NCI-H345 (cell line): ENCODE measurements at places on chromosomes 7 and 10.

- DNase-seq = no peak
Observed at GRCh38 chr10:30873411-30873810, 158.3 kb downstream of the ZNF438 start.

DNA sequence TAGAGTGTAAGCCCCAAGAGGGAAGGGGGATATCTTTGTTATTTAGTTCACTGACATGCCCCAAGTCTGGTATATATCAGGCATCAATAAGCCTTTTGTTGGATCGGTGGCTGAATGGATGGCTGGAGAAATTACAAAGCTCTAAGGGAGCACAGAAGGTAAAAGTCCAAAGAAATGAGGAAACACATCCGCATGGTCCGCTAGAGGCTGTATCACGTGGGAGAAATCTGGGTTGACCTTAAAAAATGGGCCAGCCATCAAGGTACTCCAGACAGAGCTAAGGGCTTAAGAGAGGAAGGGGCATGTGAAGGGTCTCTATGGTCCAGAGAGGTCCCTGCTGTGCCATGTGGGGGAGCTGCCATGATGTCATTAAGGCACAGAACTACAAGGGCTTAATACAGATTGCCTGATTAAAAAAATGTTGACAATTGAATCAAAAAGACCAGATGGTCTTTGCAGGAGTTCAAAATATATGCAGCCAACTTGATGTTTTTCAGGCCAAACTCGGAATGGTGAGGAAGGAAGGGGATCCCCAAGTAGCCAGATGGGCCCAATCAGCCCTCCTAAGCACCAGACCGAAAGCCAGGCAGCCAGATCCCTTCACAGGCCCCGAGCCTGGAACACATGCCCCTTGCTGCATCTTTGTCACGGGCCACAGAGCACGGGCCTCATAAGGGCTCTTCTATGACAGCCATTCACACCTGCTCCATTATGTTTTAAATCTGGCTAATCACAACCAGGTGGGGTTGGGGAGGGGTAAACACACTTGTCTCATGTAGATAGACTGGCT, 31.9 kb downstream of the SCRN1 start:
- peak; percentile 12 for DNase-seq

DNA sequence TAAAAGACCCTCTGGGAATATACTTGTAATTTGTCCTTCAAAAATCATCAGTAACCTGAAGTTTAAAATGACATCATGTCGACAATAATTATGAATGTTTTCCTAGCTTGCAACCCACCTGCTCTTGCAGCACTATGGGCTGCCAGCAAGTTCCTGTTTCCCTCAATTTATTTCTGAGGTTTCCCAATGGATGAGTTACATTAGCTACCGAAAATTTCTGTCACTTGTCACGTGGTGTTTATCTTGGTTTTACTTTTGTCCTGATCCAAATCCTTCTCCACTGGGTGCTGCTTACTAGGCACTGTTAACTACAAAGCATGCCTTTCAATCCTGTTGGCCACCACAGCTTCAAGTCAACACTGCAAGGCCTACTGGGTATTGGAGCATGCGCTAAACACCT, 31.5 kb downstream of the GIMAP8 start:
- DNase-seq = no peak

DNA sequence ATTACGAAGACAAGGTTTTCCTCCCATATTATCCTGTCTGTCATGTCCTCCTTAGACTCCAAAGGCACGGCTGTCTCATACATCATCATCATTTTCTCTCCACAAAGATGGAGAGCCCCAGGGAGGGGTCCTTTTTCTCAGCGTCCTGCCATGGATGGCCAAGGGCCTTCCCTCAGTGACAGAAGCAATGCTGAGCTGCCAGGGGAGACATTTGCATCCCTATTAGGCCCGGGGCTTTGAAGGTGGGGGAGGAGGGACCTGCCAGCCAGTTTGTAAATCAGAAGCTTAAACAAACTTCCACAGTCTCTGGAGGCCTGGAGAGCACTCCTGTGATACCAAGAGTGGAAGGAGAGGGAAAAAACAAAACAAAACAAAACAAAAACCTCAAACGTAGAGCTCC, 112.4 kb upstream of the ADO start:
- no peak for DNase-seq

GRCh38 chr7:116164552-116165306, 45.6 kb upstream of the TES start:
- no peak for DNase-seq

DNA sequence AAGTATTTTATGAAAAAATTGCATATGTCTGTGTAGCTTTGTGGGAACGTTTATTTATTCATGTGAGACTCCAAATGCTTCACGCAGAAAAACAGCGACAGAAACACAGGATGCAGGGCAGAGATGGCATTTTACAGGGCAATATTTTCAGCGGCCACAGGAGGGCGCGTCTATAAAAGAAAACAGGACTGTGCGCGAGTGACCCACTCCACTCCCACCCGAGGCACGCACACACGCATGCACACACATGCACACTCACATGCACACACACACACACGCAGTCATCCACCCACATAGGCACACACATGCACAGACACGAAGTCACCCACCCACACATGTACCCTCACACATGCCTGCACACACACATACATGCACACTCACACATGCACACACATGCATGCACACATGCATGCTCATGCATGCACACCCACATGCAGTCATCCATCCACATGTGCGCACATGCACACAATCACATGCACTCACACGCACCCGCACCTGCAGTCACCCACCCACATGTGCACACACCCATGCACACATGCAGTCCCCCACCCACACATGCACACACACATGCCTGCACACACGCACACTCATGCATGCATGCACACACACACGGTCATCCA, 96.3 kb downstream of the DNAJB6 start:
- peak; percentile 48 for DNase-seq

- no peak for DNase-seq
Observed at GRCh38 chr10:73782749-73783085, 869 bp downstream of the CHCHD1 start.

DNA sequence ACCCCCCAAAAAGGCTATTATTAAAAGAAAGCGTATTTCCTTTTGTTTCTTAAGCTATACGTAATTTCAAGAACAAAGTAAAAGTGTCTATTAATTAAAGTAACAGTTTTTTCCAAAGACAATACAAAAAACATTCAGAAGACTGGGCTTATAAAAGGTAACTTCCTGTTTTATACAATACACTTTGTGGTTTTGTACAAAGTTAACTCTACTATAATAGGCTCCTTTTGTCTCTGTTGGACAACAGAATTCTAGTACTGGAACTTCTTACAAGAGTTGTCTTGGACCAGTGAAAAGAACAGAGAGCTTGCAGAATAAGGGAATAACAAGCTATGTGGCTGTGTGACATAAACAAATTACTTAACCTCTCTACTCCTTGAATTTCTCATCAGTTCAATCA, 21.5 kb downstream of the SFMBT2 start:
- DNase-seq = no peak
